ENCODE measurements at places on chromosomes 12 and 14. TPM values are rescaled to one million over a fixed set of nuclear protein-coding genes. Genes with fewer than 3 reads are reported as not detected.
A peak's percentile ranks its signal among the peaks of the same experiment; 100 is the strongest.

ZFP36L1 gene
- total RNA-seq: 393 TPM

DNA sequence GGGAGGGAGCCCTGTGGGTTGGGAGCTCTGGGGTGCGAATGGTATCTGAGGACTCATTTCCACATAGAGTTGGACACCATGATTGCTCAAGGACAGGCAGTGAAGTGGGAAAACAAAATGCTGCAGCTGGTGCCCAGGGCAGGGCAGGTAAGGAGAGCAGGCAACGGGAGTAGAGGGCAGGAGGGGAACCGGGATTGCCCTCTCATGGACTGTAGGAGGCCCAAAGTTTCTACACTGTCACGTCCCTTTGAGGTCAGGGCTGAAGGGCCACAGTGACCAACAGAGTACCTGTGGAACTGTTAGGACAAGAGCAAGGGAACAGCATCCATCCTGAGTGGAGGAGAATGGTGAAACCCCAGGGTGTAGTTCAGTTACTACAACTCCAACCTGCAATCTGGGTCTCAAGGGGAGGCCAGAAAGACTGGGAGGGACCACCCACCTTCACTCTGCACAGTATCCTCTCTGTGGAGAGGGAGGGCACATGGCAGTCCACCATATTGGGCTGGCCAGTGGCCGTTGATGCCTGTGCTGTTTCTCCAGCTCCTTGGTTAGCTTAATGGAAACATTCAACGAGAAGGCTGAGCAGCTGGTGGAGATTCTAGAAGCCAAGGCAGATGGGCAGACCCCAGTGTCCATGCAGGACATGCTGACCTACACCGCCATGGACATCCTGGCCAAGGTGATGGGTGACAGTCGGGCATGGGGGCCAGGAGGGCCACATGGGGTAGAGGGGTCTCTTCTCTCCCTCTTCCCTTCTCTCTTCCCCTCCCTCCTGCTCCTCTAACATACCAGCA, 22.2 kb downstream of the CYP46A1 start:
- DNase-seq: no peak

GRCh38 chr12:21695986-21696385, 38.3 kb upstream of the LDHB start:
- no peak for DNase-seq

GRCh38 chr12:52817003-52817698, 3.2 kb upstream of the KRT4 start:
- DNase-seq: no peak

DNA sequence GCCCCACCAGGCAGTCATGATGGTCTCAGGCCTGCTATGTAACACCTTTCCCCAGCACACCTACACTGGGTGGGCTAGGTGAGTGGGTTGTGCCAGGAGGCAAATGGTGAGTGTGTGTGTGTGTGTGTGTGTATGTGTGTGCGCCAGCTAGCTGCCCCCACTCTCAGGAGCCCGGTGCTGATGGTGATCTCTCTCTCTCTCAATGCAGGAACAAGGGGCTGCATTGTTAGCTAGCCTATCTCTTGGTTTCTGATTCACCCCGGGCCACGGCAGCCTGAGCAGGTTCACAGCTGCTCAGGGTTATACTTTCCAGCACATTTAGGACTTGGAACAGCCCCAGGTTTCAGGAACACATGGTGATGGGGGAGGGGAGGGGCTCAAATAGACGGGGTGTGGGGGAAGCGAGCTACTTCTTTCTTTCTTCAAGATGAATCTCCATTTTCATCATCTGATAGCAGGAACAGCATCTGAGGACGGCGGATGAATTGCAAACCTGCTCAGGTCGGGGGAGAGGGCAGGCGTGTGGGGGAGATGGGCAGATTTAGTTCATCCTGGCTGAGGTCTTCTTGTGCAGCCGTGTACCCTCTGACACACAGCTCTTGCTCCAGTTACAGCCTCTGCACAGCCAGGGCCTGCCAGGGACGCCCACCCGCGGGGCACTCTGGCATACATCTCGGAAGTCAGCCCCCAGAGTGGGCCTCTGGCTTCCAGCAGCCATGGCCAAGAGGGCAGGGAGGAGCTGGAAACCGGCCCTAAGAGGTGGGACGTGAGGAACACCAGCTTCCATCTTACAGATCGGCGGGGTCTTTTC, 137.6 kb downstream of the ZFP36L1 start:
- peak; percentile 41 for DNase-seq

- no peak for DNase-seq
These were observed 70.3 kb upstream of the MBIP start for GRCh38 chr14:36390718-36391117.

GRCh38 chr12:29160230-29160629, 11.2 kb downstream of the FAR2 start:
- no peak for DNase-seq

GRCh38 chr12:65925626-65926025, 101.3 kb downstream of the HMGA2 start:
- no peak for DNase-seq

TAS2R9 gene
- total RNA-seq: not detected

GRCh38 chr12:3253682-3254275, 176.6 kb downstream of the TSPAN9 start:
- no peak for DNase-seq
